ENCODE measurements at places on chromosomes 16 and 17.

- DNase-seq, result no peak
These were observed 2.1 kb downstream of the MYH2 start for GRCh38 chr17:10547351-10547750.

GRCh38 chr17:65545705-65546523 lies 15.5 kb downstream of the AXIN2 start:
- DNase-seq, result no peak

- no peak for DNase-seq
These were observed 23.6 kb upstream of the HNF1B start for GRCh38 chr17:37768438-37768837.

DNA sequence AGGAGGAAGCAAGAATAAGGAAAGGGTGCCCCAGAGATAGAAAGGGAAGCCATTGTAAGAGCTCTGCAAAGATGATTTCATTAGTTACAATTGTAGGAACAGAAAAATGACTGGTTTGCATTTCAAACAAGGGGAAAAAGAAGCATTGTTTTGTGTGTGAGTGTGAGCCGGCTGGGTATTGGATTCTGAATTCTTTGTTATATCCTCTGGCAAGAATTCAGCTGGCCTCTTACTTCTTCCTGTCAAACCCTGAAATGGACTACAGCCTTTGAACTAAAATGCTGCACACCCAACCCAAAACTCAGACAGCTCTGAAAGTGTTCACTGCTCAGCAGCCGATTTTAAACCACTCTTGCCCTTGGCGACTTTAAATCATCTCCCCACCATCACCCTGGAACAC lies 461.3 kb downstream of the PMP22 start:
- no peak for DNase-seq

DNA sequence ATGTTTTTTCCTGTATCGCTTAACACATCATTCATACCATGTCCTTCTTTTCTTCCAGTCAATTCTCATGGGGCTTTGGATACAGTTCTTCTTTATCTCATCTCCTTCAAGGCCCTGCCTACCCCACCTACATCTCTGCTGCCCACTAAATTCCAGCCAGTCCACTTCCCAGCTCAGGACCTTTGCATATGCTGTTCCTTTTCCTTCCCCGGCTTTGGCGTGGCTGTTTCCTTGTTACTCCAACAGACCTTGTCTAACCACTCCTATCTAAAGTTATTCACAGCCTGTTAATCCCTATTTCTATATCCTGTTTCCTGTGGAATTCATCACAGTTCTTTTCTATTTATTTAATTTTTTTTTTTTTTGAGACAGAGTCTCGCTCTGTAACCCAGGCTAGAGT lies 6.6 kb upstream of the STAT3 start:
- no peak for DNase-seq

- DNase-seq, result no peak
These were observed 12.1 kb downstream of the ACLY start for GRCh38 chr17:41906465-41907184.

GRCh38 chr16:81212830-81213465 lies 25.5 kb upstream of the BCO1 start:
- DNase-seq, result no peak

GRCh38 chr17:57357392-57357784 lies 101.1 kb downstream of the MSI2 start:
- no peak for DNase-seq

- no peak for DNase-seq
These were observed 10.7 kb upstream of the MRPS23 start for GRCh38 chr17:57860414-57860999.

DNA sequence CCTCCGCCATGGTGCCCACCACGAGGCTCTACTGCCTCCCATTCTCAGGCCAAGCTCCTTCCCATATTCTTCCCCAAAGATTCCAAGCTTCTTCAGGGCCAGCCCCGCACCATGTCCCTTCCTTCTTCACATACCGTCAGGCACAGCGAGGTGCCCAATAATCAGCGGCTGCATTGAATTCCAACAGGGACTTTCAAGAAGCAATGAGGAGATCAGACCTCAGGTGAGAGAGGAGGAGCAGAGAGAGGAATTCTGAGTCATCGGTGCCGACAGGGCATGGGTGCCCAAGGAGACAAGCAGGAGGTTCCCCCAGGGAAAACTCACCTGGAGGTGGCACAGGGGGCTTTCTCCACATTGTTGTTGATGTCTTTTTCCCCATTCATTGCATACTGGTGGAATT lies 2.0 kb downstream of the NOS2 start:
- DNase-seq, result no peak

- no peak for DNase-seq
These were observed 23.4 kb downstream of the DCAF7 start for GRCh38 chr17:63573634-63574033.

DNA sequence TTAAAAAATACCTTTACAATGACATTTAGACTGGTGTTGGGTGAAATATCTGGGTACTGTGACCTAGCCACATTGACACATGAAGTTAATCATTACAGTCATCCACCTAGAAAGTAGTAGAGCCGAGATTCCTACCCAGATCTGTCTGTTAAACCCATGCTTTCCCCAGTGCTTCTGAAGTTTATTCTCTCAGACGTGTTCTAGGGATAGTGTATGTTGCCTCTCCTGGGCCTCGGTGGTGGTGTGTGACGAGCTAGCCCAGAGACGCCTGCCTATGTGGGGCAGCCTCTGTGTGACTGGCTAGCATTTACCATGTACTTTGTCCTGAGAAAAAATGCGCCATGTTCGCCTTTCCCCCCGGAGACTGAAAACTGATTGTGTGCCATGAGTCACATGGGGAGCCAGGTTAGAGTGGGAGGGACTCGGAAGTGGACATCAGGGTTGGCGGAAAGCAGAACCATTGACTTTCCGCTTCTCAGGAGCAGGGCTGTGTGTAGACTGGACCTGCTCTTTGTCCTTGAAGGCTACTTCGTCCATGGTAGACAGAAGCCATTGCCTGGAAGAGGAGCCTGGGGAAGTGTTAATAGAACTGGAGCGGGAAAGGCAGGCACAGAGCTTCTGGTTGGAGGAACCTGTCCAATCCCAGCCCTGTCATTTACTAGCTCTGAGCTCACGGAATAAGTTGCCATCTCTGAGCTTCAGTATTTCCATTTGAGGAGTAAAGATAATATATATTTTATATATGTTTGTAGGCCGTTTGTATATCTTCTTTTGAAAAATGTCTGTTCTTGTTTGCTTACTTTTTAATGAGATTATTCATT lies 235.5 kb downstream of the SNX29 start:
- no peak for DNase-seq

DNA sequence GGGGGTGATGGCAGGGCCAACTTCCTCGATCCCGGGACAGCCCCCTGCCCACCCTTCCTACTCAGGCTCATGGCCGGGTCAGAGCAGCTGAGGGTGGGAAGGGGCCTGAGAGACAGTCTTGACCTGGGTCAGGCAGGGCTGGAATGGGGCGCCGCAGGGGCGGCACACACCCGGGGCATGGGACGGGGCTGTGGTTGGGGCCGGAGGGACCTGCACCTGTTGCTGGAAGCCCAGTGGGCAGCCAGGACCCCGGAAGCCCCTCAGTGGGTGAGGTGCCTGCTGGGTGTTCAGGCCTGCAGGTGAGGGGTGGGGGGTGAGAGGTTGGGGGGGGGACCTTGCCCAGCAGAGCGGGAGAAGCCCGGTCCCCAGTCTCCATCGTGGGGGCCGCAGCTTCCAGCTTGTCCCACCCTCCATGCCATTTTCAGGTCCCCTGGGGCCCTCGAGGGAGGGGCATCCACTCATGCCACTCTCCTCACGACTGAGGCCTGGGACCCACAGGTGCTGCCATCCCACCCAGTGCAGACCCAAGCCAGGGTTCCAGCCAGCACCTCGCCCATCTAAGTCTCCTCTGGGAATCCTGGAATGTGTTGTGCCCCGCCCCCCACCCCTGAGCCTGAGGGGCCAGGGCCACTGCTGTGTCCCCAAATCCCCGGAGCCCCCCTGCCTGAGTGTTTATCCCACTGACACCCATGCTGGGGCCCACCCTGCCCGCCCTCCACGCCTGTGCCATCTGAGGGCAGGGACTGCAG lies 43.4 kb upstream of the ACSF3 start:
- DNase-seq, result no peak

DNA sequence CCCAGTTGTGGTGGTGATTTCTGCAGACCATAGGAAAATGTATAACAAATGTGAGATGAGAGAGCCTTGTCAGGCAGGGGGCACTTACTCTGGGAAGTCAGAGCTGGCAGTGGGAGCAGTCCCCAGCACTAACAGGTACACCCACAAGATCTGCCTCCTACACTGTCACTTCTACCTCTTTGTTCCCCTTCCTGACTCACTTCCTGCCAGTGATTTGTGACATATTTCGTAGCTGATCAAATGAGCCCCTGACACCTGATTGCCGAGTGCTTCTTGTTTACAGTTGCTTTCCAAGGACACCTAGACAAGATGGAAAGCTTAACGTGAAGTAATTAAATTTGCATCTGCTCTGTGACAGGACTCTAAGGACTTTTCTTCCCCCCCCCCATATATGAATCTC lies 40.5 kb downstream of the FTO start:
- peak; percentile 20 for DNase-seq

GRCh38 chr16:69397821-69398521 lies 12.2 kb upstream of the TERF2 start:
- DNase-seq, result no peak

GRCh38 chr17:17231621-17232302 lies 5.2 kb downstream of the FLCN start:
- DNase-seq, result no peak

- DNase-seq, result no peak
These were observed 95.9 kb upstream of the ZFHX3 start for GRCh38 chr16:73143576-73144422.

DNA sequence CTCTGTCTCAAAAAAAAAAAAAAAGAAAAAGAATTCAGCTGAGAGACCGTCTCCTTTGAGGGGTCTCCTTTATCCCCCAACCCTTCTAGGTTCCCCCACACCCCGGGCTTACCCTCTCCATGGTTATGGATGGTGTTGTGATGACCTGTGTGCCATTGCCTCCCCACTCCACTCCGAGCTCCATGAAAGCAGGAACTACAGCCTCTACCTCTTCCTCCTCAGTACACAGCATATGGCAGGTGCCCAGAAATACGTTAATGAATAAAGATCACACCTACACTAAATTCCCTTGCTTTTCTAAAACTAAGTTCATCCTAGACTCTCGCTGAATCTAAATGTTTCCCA lies 17.2 kb downstream of the COPRS start:
- DNase-seq, result no peak

DNA sequence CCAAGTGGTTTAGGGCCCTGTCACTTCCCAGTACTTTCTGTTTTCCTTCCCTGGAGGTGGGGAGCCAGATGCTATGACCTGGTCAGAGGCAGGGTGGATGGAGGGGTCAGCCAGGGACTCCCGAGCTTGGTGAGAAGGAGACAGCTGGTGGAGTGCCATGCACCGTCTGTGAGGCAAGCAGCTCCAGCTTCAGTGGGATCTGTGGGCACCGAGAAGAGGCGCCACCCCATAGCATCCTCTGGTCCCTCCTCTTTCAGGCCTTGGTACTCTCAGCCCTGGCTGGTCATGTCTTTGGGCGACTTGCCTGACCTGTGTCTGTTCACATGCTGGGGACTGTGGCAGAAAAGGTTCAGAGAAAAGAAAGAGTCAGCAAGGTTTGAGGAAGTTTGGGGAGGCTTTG lies 299.3 kb upstream of the N4BP1 start:
- DNase-seq, result no peak

GRCh38 chr17:8476741-8477140 lies 41.1 kb downstream of the NDEL1 start:
- DNase-seq, result no peak

GRCh38 chr16:47323241-47323640 lies 137.6 kb downstream of the ITFG1 start:
- DNase-seq, result no peak

DNA sequence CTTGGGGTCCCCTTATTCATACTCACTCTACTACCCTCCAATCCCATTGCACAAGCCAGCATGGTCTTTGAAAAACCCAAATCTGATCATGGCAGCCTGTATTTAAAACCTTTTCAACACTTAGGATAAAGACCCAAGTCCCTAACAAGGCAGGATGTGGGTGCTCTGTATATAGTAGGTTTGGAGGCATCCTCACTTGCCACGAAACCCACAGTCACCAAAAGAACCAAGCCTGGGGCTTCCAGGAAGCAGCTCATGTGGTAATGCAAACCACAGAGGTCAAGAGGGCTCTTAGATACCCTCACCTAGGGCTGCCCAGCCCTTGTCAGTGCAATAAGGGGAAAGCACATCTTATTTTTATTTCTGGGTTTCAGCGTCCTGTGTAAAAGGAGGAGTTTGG lies 218.6 kb upstream of the ASIC2 start:
- peak; percentile 28 for DNase-seq

- no peak for DNase-seq
These were observed 129.3 kb upstream of the TMEM97 start for GRCh38 chr17:28189667-28190066.

DNA sequence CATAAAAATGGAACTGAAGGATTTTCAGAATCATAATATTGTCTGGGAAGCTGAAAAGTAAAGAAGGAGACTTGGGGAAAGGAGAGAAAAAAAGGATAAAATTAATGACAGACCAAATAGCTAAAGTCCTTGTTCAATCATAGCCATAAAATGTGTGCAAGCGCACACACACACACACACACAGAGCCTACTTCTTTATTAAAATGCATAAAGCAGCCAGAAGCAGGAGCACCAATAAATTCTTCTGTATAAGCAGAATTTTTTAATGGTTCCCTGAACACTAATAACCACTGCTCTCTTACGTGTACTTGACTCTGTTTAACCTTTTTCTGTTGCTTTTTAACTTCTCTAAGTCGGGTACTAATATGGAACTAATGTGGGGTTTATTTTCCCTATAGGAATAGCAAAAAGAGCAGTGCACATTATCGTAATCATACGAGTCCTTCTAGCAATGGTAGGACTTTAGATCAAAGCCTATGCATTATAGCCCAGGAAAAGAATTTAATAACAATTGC lies 131.0 kb upstream of the PSMD7 start:
- DNase-seq, result no peak

- no peak for DNase-seq
These were observed 4.7 kb downstream of the ZPBP2 start for GRCh38 chr17:39872751-39873150.

- peak; percentile 96 for DNase-seq
These were observed at the start of the genes TTC19 and ZSWIM7 for GRCh38 chr17:15999141-15999973. TTC19 (plus strand) TSS chr17:15999824; CDS start chr17:15999849, 25 bp downstream. ZSWIM7 (minus strand) TSS chr17:15999704; CDS start chr17:15999594, 110 bp downstream.

DNA sequence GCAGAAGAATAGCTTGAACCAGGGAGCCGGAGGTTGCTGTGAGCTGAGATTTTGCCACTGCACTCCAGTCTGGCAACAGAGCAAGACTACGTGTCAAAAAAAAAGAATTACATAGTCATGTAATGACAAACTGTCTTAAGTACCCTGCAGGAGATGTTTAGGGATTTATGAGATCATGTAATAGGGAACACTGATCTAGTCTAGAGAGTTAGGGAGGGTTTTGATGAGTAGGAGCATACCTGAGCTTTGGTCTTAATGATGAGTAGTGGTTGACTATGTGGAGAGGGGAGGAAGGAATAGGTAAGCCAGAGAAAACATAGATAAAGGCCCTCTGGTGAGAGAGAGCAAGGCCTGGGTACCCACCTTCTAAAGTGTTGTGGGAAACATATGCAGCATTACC lies 30.1 kb upstream of the NF1 start:
- DNase-seq, result no peak

Measured in stimulated activated naive CD8-positive, alpha-beta T cell treated with anti-CD3 and anti-CD28 coated beads, Interleukin-15, amount 100 ng/mL, for 72 hours (primary cell).